Muscle of leg (tissue), 16 donors: ENCODE measurements at places on chromosomes 7 and 10.

DNA sequence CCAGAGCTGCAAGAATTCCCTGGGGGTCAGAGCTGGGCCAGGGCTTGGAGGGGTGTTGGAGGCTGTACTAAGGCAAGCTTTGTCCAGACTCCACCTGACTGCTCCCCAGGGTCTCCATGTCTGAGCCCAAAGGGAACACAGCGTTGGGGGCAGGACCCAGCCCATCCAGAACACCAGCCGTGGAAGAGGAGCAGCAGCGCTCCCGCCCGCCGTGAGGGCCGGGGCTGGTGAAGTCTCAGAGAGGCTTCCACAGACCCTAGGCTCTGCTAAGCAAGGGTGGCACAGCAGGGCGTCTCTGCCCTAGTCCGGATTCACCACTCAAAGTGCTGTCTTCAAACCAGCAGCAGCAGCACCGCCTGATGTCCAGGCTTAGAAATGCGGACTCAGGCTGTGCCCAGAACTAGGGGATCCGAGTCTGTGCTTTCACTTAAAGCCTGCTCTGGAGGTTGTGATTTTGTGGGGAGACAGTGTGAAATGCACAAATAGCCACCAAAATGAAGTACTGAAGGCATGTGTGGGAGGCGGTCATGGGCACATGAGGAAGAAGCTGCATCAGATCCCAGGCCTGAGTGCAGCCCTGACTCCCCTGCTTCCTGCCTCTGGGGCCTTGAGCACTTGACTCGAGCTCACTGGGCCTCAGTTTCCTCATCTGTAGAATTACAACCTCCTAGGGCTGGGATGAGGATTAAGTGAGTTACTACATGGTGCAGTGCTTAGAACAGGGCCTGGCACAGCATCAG is 16.6 kb upstream of the AQP1 start:
- no peak for DNase-seq

DNA sequence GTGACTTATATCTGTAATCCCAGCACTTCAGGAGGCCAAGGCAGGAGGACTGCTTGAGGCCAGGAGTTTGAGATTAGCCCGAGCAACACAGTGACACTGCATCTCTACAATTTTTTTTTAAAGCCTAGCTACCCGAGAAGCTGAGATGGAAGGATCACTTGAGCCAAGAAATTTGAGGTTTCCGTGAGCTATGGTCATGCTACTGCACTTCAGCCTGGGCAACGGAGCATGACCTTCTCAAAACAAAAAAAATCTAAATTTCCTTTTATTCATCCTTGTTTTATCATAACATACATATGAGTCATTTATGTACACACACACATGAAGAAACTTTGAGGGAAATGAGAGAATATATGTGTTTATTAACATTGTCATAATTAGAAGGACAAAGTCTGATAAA is 277.5 kb upstream of the MAGI2 start:
- no peak for DNase-seq

- DNase-seq: no peak
Measured at GRCh38 chr7:88090240-88090639, 129.6 kb downstream of the SRI start.

- no peak for DNase-seq
Measured at GRCh38 chr7:78203042-78203720, 404.6 kb downstream of the PHTF2 start.

DNA sequence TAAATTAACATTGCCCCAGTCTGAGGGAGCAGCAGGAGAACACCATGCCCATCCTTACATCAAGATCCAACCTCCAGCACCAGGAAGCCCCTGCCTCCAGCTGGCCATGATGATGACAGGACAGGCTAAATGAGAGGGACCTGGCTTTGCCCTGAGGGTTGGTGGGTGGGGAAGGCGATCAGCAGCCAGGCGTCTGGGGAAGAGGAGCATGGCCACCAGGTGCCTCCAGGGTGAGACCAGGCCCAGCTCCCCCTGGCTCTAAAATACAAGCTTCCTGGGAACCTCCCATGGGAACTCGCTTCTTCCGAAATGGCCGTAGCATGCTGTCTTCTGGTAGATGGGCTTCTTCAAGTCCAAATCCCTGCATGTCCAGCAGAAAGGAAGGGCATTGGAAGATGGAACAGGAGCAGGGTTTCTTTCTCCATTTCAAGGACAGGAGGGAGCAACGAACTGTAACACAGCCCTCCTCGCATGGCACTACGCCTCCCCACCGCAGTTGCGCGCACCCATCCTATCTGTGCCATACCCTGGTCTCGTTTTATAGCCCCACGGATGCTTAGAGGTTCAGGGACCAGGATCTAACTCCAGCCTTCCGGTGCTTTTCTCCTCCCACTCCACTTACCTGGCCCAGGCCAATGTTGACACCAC is 15.8 kb downstream of the MAT1A start:
- DNase-seq: no peak

DNA sequence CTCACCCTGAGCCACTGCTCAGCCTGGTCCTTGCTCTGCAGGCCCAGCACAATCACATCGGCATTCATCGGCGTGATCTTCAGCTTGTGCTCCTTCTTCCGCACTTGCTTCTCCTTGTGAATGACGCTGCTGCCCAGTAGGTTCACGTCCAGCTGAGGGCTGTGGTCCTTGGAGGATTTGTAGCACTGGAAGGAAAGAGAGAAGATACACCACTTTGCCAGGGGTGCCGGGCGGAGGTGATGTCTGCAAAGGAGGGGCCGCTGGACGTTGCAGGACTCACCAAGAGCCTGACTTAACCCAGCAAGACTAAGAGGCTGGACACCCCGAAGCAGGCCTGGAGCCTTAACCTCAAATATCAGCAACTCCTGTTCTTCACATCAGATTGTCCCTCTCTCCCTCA is 74.8 kb downstream of the VWA2 start:
- no peak for DNase-seq
